ENCODE measurements at places on chromosomes 1 and 21.
A peak's percentile ranks its signal among the peaks of the same experiment; 100 is the strongest.

- no peak for DNase-seq
Measured at GRCh38 chr1:30998887-30999286, 66.6 kb downstream of the PUM1 start.

DNA sequence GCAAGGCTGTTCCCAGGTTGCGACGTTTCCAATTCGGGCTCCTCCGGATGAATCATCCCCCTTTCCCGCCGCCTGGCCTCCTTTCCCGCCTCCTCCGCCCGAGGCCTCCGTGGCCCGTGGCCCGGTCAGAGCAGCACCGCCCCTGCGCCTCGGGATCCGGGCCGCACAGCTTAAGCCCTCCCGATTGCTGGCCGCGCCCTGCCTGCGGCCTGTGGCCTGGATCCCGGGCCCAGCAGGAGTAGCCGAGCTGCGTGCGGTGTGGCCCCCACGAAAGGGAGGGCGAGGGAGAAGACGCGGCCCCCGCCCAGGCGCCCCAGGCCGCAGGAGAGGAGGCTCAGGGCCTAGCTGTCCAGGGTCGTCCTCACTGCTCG, 1.0 kb downstream of the TMEM200B start:
- DNase-seq: no peak

- no peak for DNase-seq
Measured at GRCh38 chr1:90144820-90145219, 149.9 kb downstream of the ZNF326 start.

- no peak for DNase-seq
Measured at GRCh38 chr1:50098591-50099021, 10.1 kb upstream of the ELAVL4 start.

DNA sequence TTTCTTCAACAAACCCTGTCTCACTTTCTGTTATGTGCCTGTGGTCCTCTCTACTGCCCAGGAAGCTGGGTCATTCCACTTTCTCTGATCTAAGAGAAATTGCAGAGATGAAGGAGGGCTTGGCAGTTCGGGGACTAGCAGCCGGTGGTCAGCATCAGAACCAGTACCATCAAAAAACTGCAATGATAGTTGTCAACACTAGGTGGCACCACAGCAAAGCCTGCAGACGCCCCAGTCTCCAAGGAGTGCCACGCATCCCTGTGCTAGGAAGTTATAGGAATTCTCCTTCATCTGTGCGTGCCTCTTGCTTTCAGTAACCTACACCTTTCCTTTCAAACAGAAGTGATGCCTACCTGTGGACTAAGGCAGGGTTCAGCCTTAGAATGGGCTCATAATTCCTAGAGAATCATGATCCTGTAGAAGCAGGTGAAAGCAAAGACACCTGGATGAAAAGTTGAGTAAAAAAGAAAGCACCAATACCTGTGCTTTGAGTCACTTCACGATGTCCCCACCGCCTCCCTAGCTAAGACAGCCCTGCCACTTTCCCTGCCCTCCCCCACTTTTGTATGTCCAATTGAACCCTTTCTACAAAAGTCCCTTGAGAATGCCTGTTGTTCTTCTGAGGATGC, 129.2 kb downstream of the ADAMTS1 start:
- no peak for DNase-seq

DNA sequence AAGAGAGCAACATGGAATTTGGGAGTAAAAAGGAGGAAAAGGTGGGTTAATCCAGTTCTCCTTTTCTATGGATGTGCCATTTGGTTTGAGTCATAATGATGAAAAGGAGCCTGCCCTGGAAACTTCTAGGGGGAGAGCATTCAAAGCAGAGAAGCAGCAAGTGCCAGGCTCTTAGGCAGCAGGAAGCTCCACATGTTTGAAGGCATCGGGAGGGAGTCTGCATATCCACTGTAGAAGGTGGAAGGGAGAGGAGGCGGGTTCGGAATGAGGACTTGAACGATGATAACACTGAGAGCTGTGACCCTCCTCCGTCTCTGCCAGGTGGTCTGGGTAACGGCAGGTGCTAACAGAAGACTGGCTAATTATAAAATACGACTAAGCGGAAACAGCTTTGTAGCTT, 128.2 kb downstream of the RYR2 start:
- DNase-seq: no peak

DNA sequence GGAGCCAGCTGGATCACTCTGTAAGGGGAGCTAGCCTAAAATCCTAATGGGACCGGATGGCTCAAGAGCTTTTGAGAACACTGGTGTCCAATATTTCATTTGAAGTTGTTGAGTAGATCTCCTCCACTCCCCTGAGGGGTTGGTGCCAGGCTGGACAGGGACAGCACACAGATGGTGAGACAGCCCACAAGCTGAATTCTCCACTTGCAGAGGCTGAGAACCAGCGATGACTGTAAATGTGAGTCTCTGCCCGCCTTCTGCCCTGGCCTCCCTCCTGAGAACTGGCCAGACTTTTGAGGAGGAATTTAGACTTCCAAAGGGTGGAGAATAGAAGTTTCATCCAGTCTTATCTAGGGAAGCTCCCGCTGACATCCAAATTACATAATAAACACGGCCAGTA, 20.5 kb upstream of the COQ8A start:
- DNase-seq: no peak

- no peak for DNase-seq
Measured at GRCh38 chr21:23951251-23951650, 1656.0 kb downstream of the MRPL39 start.

GRCh38 chr1:172588296-172589291, 55.6 kb downstream of the SUCO start:
- DNase-seq: no peak

DNA sequence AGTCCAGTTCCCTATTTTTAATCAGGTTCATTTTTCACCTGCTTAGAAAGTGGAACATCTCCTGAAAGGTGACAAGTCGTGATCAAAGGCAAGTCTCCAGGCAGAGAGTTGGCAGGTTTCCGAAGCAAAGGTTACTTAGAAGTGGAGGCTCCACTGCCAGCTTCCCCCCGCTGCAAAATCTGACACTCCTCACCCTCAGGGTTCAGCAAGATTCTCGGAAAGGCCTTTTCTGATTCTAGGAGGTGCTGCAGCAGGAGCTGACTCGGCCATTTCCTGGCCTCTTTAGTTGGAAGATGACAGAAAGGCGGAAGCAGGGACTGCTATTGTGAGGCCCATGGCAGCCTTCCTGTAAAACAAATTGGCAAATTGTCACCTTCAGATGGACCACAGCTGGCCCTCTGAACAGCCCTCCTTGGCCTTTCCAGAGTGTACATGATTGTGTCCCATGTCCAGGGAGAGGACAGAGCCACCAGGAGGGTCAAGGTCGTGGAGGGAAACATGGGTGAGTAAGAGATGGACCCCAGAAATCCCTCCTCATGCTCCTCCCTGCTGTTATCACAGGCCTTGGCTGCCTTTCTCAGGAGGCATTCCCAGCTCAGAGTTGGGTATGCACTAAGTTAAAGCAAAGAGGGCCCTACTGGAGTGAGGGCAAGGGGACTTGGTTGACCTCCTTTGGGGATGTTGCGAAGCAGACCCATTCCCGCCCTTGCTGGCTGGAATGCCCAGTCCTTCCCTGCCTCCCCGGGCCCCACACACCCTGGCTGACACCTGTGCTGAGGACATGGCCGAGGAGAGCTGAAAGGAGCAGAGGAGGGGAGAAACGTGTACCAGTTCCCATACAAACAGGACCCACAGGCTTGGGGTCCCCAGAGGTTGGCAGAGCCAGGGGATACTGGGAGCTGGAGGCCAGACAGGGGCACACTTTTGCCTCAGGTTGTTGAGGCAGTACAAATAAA, 115.5 kb upstream of the IRF2BP2 start:
- peak; percentile 11 for DNase-seq

DNA sequence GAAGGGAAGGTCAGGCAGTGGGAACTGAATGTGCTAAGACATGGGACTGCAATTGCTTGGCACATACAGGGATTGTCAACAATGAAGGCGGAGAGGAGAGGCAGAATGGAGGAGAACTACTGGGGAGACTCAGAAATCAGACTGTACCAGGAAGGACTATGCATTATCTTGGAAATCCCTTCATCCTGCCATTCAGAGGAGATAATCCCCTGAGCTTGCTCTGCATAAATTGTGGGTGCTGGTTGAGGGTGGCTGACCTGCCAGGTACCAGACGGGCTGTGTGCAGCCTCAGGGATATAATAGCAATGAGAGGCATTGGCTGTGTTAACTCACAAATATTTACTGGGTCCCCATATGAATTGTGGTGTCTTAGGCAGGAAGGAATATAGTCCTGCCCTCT, 5.0 kb upstream of the TRABD2B start:
- DNase-seq: no peak

- no peak for DNase-seq
Measured at GRCh38 chr1:106746448-106747085, 309.9 kb upstream of the PRMT6 start.

DNA sequence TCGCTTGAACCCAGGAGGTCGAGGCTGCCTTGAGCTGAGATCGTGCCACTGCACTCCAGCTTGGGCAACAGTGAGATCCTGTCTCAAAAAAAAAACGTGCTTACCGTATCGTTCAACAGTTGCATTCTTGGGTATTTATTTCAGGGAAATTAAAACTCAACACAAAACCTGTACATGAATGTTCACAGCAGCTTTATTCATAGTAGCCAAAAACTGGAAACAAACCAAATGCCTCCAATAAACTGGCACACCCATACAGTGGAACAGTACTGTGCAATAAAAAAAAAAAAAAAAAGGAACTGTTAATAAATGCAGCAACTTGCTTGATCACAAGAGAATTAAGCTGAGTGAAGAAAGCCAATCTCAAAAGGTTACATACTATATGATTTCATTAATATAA, 6.7 kb downstream of the KHDRBS1 start:
- DNase-seq: no peak

DNA sequence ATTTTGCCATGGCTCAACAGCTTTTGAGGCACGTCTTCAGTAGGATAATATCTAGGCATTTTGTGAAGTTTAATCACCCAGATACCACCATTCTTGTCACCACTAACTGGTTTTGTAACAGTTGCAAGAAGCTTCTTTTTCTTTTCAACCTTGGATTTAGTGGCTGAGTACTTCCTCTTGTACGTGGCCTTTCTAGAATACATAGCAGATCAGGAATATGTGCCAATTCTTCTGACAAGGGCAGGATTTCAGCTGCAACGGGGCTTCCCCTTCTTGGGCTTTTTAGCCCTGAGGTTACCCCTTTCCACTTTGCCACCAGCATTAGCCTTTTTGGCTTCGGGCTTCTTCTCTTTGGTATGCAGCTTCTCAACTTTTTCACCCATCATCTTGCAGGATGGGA, 79.3 kb upstream of the WARS2 start:
- DNase-seq: no peak

DNA sequence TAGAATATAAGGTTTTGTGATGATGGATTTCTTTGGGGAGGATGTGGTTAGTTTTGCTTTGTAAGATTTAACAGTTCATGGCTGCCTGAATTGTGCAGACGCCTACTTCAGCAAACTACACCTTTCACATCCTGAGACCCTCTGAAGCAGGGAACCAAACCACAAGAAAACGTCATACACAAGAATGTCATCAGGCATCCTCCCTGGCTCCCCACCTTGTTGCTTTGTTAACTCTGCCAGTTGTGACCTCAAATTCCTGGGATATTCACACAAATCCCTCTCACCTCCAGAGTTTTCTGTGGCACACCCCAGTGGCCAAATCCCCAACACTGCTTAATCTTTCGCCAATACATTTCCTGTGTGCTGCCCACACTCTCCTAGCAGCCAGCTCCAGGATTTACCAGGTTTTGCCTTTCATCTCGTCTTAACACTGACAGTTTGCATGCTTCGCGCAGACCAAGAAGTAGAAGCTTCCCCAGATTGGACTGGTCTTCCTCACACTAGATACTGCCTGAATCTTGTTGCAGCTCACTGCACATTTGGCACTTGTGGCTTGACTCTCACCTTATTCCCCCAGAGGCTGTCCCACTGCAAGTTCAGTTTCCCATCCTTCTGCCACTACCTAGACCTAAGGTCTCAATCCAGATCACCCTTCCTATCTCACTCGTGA, 51.1 kb upstream of the CTTNBP2NL start:
- no peak for DNase-seq

DNA sequence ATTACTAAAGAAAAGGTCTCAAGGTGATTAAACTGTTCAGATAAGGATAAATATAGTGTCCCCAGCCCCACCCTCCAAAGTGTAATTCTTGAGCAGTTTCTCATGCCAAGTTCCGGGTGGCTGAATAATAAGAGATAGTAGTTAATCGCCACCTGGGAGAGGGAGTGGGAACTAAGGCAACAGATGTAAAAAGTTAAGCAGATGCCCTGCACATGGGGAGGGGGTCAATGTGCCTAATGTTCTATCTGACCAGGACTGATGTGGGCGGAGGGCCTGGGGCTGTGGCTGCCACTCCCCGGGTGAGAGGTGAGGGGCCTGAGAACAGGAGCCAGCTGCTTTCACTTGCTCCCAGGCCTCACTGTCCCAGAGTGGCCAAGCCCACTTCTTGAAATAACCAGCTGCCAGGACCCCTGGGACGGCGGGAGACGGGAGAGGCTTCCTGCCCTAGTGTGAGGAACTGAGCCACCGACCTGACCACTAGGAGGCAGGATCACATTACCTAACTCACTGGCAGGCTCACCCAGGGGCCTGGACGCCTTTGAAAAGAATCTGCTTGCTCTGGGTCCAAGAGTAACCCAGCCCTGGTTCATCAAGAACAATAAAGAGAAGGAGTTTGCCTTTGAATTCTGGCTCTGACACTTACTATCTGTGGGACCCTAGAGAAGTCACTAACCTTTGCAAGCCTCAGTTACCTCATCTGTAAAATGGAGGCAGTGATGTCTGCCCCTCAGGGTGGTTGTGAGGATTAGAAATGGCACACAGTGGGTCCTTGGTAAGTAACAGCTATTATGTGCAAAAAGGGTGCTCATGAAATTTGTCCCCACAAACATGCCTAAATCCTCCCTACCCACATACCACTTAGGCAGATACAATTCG, 179.2 kb downstream of the ATG4C start:
- DNase-seq: no peak

- no peak for DNase-seq
Measured at GRCh38 chr1:63690966-63691700, 82.7 kb upstream of the ROR1 start.

- DNase-seq: no peak
Measured at GRCh38 chr1:35285771-35286606, 17.5 kb downstream of the ZMYM4 start.

DNA sequence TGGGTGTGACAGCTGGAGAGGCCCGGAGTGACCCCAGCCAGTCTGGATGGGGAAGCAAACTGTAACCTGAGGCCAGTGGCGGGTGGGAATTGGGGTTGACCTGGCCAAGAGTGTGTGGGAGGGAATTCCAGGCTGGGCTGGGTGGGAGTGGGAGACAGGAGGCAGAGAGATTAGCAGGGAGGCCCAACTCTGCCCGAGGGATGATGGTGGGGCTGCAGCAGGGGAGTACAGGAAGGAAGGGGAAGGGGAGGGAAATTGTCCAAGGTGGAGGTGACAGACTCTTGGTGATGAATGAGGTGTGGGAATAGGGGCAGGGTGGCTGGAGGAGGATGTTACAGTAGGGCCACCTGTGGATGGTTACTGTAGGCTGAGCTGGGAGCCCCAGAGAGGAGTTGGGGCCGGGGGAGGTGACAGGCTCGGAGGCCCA, 40.4 kb downstream of the HUNK start:
- no peak for DNase-seq

- no peak for DNase-seq
Measured at GRCh38 chr1:86648255-86648654, 56.1 kb upstream of the SH3GLB1 start.

GRCh38 chr1:29236712-29237128, 398 bp downstream of the PTPRU start:
- DNase-seq: peak; percentile 24

- DNase-seq: no peak
Measured at GRCh38 chr1:151314137-151314875, 12.9 kb downstream of the PI4KB start.

All from T-helper 2 cell (primary cell).